Activated CD8-positive, alpha-beta T cell treated with anti-CD3 and anti-CD28 coated beads, Interleukin-2, amount 10 ng/mL, durations not matched to agents 7 days and 5 days (primary cell): ENCODE measurements at places on chromosomes 13 and 19. TPM values are rescaled to one million over a fixed set of nuclear protein-coding genes. Genes with fewer than 3 reads are reported as not detected.

DNA sequence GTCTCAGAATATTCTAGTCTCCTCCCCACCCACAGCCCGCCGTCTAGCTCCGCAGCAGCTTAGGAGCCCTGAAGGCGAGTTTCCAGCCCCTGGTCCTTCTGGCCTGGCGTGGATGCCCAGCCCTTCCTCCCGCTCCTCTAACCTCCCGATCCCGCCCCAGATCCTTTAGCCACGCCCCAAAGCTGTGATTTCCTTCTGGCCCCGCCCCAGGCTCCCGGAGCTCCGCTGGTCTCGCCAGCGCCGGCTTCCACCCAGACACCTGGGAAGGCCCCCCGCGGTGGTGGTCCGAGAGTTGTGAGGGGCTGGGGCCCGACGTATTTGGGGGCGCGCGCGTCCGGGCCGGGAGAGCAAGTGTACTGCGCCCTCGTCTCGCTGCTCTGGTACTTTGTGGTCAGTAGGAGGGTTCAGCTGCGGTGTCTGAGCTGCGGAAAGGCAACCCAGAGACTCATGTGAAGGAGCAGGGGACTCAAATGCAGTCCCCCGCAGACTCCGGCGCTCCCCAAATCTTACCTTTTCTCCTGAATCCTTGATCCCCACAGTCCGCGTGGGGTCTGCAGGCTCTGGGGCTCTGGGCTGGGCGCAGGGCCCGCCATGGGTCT lies at the start of gene CGB7:
Gene CGB7 (minus strand): TSS at position 114 of the 599 bp plus-strand sequence. CDS start 2,374 bp downstream, outside the sequence.
- peak; percentile 51 for DNase-seq

DNA sequence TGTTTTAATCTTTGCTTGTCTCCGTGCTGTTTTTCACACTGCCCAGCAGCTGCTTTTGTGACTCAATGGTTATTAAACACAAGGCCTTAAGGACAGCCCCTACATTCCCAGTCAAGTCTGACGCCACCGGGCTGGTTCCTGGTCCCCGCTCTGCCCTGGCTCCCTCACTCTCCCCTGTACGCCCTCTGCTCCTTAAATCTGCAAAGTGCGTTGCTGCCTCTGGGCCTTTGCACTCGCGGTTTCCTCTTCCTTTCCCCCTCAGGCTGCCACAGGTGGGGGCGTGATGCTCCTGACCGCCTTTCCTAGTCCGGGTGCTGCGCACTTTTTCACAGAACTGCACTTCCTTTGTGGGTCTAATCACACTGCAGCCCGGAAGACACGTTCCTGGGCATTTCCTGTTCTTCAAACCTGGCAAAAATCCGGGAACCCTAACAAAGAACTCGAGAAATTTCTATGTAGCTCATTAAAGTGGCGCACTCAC lies 25.6 kb downstream of the NOSIP start:
- DNase-seq = peak; percentile 77

DNA sequence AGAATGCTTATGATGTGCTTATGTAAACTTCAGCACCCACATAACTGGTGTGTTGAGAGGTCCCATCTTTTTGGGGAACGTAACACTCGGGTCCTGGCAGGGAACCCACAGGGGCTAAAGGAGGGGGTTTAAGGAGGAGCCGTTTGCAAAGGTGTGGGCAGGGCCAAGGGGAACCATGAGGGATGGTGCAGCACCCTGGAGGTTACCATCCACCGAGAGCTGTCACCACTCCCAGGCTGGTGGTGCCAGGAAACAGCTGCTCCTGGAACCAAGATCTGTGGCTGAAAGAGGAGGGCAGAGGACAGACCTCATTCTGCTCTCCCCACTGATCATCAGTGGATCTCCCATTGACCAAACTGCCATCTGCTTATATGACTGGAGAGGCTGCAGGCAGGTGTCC lies 23.2 kb upstream of the CYP4F8 start:
- no peak for DNase-seq

DNA sequence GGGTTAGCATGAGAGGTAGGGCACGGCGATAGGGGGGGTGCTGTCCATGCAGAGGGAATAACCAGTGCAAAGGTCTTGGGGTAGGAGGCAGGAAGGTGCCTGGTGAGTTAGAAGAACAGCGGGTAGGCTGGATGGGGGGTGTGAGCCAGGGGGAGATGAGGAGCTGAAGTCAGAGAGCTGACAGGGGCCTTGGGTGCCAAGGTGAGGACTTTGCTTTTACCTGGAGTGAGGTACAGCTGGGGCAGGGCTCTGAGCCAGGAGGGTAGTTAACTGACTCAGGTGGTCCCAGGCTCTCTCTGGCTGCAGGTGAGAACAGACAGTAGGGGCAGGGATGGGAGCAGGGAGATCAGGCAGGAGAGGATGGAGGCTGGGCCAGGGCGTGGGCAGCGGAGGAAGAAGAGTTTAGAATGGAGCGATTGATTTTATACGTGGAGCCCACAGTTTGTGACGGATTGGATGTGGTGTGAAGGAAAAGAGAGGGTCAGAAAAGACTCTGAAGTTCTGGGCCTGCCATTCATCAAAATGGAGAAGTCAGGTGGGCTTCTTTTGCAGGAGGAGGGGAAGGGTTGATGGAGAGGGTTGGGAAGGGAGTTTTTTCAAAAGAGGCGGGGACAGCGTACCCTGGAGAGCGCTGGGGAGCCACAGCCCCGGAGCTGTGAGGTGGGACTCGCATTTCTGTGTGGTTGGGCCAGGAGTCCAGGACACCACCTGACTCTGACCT lies 1.2 kb upstream of the GRAMD1A start:
- no peak for DNase-seq

GRCh38 chr19:53466726-53467484 lies 628 bp upstream of the ZNF813 start:
- no peak for DNase-seq

DNA sequence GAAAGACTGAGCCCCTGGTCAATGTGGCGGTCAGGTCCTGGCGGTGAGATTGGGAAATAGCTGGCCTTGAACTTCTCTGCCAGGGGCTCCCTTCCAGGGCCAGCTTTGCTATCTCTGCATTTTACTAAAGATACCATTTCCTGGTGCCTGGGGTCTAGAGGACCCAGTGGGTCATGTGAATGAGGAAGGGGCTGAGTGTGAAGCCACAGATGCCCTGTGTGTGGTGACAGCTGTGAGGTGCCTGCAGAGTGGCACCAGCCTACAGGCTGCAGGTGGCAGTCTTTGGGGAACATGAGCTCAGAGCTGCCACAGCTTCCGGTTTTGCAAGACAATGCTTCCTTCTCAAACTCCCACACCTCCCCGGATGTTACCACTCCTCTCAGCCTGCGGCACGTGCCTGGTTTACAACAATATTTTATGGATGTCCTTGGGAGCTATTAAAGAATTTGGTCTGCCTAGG lies 5.2 kb upstream of the MLNR start:
- DNase-seq = peak; percentile 66

DNA sequence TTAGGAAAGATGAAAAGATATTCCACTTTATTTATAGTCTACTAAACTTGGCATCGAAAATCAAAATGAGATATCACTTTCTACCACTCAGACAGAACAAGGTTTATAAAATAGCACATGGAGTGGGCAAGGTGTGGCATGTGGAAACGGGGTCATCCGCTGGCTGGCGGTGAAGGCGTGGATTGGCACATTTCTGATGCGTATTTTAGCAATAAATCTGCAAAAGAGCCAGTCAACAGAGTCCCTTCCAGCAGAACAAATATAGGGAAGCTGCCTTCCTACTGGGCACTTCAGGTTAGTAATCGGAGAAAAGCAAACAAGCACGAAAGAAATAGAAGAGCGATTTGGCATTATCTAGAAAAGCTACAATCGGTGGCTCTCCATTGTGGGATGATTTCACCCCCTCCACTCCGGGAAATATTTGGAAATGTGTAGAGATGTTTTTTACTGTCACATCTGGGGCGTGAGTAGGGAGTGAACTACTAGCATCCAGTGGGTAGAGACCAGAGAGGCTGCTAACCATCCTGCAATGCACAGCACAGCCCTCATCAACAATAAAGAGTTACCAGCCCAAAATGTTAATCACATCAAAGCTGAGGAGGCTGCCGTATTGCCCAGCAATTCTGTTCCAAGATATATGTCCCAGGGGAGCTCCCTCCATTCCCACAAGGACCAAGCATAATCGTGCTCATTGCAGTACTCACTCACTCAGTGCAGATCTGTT lies 116.1 kb upstream of the PEG3 start:
- DNase-seq = no peak

DNA sequence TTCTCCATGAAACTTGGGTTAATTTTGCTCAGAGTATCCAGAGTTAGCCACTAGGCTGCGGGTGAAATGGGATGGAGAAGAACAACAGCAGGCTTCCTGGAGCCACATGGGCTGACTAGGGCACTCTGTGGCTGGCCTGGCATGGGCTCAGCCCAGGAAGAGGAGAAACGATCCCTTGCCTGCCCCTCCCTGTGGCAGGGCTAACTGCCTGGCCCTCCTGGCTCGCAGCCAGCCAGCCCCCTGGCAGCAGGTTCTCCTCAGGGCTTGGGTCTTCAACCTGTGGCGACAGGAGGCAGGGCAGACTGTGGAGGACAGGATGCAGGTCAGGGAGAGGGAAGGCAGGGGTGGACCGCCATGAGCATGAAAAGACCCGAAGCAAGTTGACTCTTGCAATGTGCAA lies 78.7 kb upstream of the GPR183 start:
- DNase-seq = peak; percentile 18

DNA sequence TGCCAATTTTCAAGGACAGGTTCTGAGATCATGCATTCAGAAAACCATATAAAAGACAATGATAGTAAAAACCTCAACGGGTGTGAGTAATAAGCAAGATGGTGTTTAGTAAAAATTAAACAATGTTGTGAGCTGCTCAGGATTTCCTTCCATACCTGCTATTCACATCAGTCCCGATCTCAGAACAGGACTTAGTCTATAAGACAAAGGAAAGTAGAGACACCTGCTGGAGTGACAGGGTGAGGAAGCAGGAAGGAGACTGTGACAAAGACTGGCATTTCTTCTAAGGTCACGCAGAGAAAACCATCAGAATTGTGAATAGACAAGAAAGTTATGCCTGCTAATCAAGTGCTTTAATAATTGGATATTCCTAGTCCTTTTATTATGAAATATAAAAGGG lies 648.0 kb downstream of the DACH1 start:
- DNase-seq = no peak

DNA sequence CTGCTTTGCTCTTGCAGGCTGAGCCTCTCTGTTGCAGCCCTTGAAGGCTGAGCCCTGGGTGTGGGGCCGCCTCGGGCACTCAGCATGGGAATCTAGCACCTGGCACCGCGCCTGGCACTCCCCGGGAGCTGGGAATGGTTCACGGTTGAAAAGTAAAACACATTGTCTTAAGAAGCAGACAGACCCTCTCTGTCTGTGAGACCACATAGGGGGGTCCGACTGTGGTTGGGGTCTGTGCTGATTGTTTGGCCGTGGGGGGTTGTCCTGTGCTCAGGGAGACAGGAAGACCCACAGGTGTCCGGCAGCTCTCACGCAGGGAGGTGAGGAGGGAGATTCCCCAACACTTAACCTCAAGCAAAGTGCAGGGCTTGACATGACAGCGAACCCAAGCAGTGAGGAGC lies 64.8 kb downstream of the SOX1 start:
- no peak for DNase-seq

DNA sequence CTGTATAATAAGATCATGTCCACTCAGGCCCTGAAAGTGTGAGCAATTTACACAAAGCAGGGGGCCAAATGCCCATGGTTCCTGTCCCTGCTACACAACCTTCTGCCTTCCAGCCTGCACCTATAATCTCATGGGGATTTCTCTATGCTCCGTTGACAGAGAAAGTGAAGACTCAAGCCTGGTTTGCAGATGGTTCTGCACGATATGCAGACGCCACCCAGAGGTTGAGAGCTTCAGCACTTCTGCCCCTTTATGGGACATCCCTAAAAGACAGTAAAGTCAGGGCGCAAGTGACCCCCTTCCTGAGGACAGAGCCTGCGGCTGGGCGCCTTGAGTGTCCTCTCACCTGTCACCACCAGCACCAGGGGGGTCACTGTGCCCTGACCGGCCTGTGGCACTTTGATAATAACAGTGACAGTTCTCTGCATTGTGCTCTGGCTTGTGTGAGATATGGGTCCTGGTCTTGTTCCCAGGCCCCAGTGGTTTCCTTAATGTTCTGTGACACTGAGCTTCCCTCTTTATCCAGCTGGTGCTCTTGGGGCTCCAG lies 15.1 kb downstream of the LILRA5 start:
- no peak for DNase-seq

- no peak for DNase-seq
Observed at GRCh38 chr19:44548736-44549135, 19.3 kb upstream of the CEACAM20 start.

- DNase-seq = peak; percentile 85
Observed at GRCh38 chr13:49110122-49110912, 109.8 kb upstream of the MLNR start.

DNA sequence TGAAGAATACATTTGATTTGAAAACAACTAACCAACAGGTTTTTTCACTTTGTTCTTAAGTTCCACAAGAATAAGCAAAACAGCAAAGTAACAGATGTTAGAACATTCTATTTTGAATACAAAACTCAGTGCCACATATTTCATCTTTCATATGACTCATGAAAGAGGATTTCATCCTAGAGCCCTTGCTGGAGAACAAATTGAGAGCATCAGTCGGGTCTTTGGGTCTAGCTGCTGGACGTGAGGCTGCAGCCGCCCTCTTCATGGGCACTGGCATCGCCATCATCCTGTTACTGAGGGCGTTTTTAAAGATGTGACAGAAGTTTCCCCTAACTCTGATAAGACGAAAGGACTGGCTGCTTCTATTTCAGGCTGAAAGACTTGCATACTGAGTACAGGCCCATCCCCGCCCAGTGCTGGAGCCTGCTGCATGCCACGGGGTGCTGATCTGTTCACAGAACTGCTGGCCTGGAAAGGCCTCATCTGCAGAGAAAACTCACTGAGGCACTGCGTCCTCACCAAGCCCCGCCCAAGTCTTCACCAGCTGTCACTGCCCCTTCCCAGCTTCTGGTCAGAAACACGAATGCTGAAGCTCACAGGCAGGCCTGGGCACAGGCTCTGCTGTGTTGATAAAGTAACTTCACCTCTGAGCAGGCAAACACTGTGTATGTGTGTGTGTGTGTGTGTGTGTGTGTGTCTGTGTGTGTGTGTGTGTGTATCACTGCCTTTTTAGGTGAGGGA lies 101.4 kb downstream of the TUBGCP3 start:
- no peak for DNase-seq

- DNase-seq = no peak
Observed at GRCh38 chr13:33352041-33352440, 66.5 kb upstream of the STARD13 start.

- DNase-seq = no peak
Observed at GRCh38 chr19:5567360-5567969, at the start of gene TINCR. Gene TINCR (minus strand): TSS chr19:5567953.

Gene GFY
- total RNA-seq = not detected

Gene CGB3
- total RNA-seq = not detected

Gene HCN2
- total RNA-seq = 1.3 TPM
